Eye (tissue), 1 donor: ENCODE measurements at places on chromosomes 4 and X.

- DNase-seq: no peak
Measured at GRCh38 chr4:41935652-41936021, 408 bp downstream of the TMEM33 start.

GRCh38 chr4:1583051-1583785, 100.9 kb downstream of the FAM53A start:
- no peak for DNase-seq

GRCh38 chr4:121788896-121789295, 12.2 kb upstream of the EXOSC9 start:
- no peak for DNase-seq

GRCh38 chr4:180060159-180060889, 2182.9 kb upstream of the TENM3 start:
- peak; percentile 64 for DNase-seq

DNA sequence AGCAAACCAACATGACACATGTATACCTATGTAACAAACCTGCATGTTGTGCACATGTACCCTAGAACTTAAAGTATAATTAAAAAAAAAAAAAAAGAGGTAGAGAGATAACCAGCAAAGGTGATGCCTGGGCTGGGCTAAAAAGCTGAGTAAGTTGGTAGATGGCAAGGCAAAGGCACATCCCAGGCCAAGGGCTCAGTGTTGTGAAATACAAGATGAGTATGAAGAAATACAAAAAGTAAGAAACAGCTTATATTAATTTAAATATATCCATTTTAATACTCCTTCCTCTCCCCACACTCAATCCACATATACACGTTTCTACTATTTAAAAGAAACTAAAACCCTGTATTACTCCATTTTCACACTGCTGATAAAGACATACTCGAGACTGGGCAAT, 25.8 kb downstream of the TEC start:
- DNase-seq: no peak

GRCh38 chr4:2126309-2127043, 67.3 kb downstream of the NAT8L start:
- DNase-seq: no peak

GRCh38 chr4:186790630-186791029, 67.0 kb upstream of the FAT1 start:
- DNase-seq: no peak

GRCh38 chr4:69497886-69498395, 2.2 kb upstream of the UGT2B4 start:
- peak; percentile 5 for DNase-seq

- DNase-seq: no peak
Measured at GRCh38 chr4:120557372-120557771, 365.2 kb downstream of the PRDM5 start.

DNA sequence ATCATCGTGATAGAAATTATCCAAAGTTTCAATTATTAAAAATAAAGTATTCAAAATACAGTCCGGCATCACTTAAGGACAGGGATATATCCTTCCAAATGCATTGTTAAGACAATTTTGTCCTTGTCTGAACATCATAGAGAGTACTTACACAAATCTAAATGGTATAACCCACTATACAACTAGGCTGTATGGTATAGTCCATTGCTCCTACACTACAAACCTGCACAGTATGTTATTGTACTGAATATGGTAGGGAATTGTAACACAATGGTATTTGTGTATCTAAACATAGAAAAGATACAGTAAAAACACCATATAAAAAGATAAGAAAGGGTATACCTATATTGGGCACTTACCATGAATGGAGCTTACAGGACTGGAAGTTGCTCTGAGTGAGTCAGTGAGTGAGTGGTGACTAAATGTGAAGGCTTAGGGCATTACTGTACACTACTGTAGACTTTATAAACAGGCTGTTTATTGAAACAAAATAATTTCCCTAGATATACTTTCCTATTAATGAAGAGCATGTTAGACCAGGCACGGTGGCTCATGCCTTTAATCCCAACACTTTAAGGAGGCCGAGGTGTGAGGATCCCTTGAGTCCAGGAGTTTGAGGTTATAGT, 44.8 kb upstream of the PTPN13 start:
- no peak for DNase-seq

- peak; percentile 60 for DNase-seq
Measured at GRCh38 chr4:11914406-11914805, 485.7 kb upstream of the HS3ST1 start.

- no peak for DNase-seq
Measured at GRCh38 chr4:152577708-152578396, 42.0 kb upstream of the FBXW7 start.

DNA sequence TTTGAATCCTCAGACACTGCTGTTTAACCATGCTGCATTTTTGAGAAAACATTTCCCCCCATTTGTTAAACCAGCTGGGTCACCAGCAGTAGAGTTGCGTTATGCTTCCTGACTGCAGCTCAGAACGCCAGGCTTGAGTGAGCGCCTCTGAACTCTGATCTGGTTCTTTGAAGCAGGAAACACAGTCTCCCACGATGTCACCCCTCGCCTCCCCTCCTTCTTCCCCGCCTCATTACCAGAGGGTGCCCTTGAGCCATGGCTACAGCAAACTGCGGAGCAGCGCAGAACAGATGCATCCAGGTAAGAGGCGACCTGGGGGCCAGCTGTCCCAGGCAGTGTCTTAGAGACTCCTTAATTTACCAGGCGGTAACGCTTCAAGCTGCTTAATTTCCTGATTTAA, 78.4 kb downstream of the REPS2 start:
- DNase-seq: peak; percentile 55

GRCh38 chrX:84188320-84188834, 378 bp upstream of the RPS6KA6 start:
- DNase-seq: peak; percentile 89

DNA sequence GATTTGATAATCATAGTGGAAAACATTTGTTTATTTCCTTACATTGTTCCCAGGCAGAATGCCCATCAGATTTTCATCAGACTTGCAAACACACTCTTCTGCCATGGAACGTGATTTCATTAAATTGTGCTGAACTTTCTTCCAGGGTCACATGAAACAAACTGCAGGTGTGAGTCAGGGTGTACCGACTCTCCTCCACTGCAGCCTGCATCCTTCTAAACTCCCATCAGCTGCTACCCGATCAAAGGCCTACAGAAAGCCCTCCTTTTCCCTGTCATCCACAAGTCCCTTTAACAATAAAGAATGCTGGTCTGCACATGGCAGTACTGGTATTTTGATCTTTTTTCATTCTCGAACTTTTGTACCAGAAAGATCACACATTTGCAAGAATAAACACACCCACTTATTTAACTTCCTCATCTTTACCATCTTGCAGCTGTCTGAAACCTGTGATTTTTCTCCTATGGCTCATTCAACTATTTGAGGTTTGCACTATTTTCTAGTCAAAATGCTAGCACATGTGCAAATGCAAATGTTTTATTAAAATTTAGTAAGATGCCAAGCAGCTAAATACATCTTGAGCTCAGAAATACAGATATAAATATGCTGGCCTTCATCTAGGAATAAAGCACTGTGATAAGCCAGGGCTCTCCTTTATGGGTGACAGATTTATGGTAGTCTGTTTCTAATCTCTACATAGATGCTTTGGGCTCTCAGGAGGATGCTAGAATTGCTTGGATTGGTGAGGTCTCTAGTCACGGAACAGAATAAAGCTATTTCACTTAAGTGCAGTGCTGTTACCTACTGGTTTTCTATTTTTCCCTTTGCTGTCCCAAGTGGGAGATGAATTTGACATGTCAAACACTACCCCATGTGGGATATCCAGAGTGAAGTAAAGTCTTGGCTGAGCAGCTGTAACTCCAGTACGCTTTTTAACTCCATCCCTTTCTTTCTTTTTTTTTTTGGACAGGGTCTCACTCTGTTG, 25.8 kb upstream of the ARHGAP24 start:
- no peak for DNase-seq

GRCh38 chr4:8583655-8584025, 3.4 kb downstream of the GPR78 start:
- no peak for DNase-seq

DNA sequence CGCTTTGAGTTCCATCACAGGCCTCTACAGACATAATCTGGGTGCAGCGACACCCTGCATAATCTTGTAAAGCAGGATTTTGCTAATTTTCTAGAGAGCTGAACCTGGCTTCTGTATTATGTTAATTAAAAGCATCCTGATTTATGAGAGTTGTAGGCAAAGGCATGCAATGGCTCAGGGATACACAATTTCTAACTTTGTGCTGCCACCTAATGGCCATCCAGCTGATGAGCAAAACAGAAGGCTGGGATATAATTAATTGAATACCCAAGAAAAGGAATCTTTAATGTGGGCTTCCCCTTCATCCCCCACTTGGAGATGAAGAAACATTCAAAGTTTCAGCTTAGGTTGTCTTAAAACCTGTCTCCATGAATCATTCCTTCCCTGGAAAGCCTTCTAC, 78.1 kb downstream of the BMP15 start:
- DNase-seq: peak; percentile 67

DNA sequence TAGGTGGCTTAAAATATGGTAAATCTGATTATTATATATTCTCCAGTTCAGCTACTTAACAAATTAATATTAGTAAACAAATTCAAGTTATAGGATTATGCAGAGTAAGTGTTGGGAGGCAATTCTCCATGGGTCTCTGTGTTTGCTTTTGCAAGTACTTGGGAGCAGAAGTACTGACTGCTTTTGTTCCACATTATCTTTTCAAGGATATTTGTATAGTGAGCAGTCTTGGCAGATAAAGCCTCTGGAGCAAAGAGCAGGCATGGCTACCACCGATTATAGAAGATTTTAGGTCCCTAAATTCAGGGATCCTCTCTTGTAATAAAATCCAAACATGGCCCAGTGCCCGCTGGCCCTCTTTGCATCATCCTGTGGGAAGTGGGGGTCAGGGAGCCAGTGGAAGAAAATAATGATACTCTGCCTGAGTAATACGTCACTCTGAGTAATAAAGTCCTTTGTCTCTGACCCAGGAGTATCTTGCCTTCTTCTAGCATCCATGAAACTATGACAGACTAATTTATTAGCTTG, 23.2 kb downstream of the NDNF start:
- no peak for DNase-seq

GRCh38 chr4:6221301-6221850, 21.0 kb upstream of the JAKMIP1 start:
- DNase-seq: no peak

- DNase-seq: no peak
Measured at GRCh38 chr4:1907848-1908525, 36.8 kb downstream of the NSD2 start.

- DNase-seq: no peak
Measured at GRCh38 chr4:126976850-126977632, 655.7 kb upstream of the INTU start.

DNA sequence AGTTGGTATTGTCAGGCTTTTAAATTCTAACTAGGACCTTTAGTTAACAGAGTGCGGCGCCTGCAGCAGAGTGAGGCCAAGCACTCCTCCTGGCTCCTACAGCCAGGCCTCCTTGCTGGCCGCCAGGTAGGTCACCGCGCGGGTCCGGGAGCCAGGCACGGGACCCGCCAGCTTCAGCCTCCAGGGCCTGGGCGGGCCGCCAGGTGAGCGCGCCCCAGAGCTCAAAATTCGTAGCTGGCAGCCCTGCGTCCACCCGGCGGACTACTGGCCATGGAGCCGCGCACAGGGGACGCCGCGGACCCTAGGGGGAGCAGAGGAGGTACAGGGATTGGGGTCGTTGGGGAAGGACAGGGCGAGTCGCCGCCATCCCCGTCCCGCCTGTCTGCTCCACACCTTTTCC, at the start of gene MAGIX:
Gene MAGIX, plus strand, starts transcription at position 139 of the 400 bp plus-strand sequence. Its CDS starts 132 bp downstream, at position 271.
- DNase-seq: no peak

DNA sequence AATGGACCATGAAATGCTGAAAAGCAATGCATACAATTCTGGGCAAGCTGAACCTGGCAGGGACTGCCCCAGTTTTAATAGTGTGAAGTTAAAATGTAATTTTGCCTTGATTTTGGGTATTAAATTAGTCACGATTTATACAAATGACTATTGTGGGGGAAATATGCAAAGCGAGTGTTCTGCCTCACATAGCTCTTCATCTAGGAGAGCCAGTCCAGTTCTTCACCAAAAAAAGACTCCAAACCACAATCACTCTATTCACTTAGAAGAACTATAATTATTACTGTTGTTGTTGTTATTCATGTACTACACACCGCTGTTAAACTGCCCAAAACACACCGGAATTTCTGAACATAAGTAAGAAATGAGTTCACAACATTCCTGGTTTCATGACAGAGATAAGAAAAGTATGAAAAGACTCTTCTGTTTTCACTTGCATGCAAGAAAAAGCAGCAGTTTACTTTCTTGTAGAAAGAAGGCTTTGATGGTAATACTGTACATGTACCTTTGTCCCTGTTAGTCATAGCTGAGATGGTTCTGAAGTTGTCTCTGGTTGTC, 101.9 kb downstream of the QRFPR start:
- no peak for DNase-seq

DNA sequence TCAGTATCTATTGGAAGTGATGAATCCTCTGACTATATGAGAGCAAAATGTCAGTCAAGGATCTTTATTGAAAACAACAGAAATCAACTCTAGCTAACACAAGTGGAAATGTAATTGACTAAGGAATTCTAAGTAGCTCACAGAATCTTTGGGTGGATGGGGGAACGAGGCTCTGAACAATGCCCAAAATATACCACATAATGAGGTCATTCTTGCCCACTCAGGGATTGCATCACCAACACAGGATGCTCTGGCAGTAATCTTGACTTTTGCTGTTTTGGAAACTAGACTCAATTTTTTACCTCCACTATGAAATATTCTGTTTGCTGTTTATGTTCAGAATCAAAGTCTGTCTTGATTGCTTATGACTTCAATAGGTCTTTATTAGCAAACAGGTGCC, 127.4 kb upstream of the UNC5C start:
- DNase-seq: no peak

DNA sequence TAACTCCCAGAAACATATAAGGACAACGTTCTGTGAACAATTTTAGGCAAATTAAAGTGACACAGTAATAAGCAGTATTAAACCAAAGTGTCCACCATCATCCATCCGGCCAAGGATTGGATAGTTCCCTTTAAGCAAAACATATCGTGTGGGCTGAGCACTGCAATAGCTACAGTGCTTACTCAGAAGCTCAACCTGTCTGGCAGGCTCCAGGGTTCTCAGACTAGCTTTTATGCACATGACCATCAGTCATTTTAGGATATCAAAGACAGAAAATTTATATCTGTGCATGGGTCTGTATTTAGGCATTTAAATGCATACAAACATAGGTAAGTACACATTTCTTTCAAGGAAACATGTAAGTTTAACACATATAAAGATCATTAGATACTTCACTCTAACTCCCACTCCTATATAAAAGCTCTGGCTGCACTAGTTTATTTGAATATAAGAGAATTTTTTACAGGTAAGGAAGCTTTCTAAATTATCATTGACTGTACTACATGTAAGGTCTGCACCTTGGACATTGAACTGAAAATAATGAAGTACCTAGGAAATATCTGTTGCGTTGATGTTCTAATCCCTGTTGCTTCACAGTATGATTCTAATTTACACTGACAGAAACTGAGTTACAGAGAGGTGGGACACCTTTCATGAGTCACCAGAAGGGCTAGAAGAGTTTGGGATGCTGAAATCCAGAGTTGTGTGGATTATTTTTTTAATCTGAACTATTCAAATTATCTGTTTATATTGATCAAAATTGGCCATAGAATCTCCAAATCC, 67.6 kb downstream of the ELOVL6 start:
- no peak for DNase-seq
